Posterior cingulate gyrus (tissue), 11 donors: ENCODE measurements at places on chromosomes 6 and 20.

DNA sequence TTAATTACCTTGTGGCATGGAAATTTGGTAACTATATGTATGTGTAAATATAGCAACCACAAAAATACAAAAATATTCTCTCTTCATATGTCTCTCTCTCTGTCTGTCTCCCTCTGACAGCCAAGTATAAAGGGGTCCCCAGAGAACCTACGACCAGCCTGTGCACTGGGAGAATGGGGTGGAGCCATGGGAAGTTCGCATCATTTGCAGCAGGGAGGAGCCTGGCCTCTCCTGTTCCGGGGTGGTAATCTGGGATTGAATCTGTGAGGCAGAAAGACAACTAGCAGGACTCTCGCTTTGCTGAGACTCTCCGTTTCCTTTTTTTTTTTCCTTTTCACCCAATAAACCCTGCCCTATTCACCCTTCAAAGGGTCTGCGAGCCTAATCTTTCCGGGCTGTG is 1109.1 kb downstream of the HACE1 start:
- DNase-seq, result no peak

GRCh38 chr6:47366335-47366890 is 56.7 kb upstream of the TNFRSF21 start:
- DNase-seq, result no peak

DNA sequence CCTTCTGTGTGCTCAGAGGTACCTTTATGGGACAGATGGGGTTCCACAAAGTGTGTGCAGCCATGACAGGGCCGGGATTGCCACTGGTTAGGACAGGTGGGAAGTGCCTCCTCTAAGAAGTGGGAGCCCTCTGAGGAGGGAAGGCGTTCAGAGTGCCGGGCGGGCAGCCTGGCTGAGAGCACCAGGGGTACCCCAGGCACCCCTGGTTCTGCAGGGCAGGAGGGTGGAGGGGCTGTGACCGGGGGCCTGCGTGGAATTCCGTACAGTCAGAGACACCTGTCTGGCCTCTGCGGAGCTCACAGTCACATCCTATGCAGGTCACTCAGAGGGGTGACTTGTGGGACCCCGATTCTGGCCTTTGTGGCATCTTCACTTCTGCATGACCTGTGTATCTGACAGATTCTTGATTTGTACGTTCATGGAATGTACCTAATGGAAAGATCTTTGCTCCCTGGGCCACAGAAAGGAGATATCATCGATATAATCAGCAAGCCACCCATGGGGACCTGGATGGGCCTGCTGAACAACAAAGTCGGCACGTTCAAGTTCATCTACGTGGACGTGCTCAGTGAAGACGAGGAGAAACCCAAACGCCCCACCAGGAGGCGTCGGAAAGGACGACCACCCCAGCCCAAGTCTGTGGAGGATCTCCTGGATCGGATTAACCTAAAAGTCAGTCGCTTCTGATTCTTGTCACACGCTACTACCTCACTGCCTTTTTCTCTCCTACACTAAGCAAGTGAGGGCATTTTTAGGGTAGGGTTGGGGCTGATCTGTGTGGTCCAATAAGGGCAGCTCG is 190.9 kb downstream of the SASH1 start:
- no peak for DNase-seq

DNA sequence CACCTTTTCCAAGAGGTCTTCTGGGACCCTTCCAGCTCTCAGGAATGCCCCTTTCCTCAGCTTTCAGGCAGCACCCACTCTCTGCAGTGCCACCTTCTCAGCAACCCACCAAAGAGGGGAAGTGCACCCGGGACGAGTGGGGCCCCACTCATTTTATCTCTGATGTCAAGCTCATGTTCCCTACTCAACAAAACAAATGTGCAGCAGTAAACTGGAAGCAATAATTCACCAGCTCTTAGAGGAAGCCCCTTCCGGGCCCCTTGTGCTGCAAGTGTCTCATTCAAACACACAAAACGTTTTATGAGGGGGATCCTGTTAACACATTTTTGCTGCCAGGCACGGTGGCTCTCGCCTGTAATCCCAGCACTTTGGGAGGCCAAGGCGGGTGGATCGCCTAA is 13.6 kb downstream of the GFOD1 start:
- DNase-seq, result no peak

GRCh38 chr20:5181958-5182357 is 55.1 kb downstream of the CDS2 start:
- no peak for DNase-seq

- no peak for DNase-seq
Observed at GRCh38 chr6:112307707-112308106, 39.4 kb upstream of the RFPL4B start.

- no peak for DNase-seq
Observed at GRCh38 chr6:157036245-157036711, 259.1 kb downstream of the ARID1B start.

GRCh38 chr6:137676888-137677287 is 182.7 kb upstream of the OLIG3 start:
- DNase-seq, result no peak

GRCh38 chr6:168404560-168404959 is 36.4 kb upstream of the SMOC2 start:
- no peak for DNase-seq

GRCh38 chr6:123794799-123795198 is 8.9 kb upstream of the NKAIN2 start:
- DNase-seq, result no peak

- DNase-seq, result no peak
Observed at GRCh38 chr20:36523341-36523740, 18.0 kb upstream of the MYL9 start.

DNA sequence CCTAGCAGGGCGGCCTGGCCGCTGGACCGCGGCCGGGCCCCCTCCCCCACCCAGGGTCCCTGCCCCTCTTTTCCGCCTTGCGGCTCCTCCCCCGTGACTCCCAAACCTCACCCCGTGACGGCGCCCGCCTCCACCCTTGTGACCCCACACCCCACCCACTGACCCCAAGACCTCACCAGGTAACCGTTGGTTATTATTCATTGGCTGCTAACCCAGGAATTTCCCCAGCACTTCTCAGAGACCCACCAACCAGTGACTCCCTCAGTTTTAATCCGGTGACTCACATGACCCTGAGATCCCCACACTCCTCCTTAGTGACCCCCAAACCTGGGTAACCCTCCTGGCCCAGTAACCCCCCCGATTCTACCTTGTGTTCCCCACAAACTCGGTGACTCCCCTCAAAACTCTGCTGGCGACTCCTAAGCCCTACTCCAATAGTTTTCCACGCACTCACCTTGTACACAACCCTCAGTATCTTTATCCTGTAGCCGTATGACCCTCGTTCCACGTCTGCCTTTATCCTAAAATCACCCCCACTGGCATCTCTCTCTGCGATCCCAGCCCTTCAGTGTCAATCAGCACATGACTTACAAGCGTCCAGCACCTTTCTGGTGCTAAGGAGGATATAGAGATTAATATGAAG is 534 bp downstream of the ZNF76 start:
- DNase-seq, result peak; percentile 15

DNA sequence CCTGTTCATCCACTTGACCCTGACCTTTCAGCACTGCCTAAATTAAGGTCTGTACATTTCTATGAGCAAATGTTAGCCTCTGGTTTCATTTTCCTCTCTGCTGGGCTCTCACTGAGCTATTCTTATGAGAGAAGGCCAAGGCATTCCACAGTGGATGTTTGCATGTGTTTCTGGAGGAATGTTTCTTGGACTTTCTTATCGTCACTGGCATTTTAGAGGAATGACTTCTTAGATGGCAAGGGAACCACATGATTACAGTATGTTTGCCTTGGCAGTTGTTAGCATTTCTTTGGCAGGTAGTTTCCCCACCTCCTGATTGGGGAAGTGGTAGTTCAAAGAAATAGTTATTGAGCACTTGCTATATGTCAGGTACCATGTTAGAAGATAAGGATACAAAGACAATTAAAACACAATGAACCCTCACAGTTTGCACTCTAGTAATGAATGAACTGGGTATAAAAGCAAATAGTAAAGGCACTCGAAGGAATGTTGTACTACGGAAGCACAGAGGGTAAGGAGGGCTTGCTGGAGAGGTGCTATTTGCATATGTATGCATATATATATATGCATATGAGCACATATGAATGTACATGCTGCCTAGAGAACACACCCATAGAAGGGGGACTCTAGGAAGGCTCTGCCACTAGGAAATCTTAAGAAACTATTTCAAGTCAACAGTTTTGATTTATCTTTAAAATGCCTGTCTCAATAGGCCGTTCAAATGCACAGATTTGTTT is 307.4 kb downstream of the EYA4 start:
- no peak for DNase-seq

DNA sequence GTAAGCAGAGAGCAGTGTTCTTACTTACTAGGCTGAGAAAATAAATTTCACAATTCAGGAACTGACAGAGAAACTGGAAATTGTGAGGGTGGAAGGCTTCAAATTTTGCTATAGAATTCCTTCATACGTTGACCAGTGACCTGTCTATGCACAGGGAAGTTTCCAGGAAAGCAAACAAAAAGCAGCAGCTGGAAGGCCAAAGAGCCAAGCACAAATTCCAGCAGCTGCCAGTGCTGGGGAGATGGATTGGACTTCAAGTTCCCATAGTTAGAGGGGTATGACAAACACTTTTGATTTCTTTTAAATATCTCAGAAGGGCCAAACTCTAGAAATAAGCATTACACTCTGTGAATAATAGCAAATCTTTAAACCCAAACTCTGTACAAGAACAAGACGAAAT is 299.1 kb upstream of the KCNQ5 start:
- DNase-seq, result no peak

- no peak for DNase-seq
Observed at GRCh38 chr20:20875716-20876115, 163.3 kb upstream of the RALGAPA2 start.

DNA sequence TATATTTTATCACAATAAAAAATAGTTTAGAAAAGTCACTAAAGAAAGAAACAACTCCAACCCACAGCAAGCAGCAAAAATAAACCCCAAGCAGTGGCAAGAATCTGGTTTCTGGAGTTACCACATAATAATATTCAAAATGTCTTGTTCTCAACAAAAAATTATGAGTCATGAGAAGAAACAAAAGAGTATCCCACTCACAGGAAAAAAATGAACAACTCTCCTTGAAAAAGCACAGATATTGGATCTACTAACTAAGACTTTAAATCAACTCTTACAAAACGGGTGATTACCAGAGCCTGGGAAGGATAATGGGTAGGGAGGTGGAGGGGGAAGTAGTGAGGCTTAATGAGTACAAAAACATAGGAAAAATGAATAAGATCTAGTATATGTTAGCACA is 425.6 kb downstream of the PLCB1 start:
- DNase-seq, result no peak

DNA sequence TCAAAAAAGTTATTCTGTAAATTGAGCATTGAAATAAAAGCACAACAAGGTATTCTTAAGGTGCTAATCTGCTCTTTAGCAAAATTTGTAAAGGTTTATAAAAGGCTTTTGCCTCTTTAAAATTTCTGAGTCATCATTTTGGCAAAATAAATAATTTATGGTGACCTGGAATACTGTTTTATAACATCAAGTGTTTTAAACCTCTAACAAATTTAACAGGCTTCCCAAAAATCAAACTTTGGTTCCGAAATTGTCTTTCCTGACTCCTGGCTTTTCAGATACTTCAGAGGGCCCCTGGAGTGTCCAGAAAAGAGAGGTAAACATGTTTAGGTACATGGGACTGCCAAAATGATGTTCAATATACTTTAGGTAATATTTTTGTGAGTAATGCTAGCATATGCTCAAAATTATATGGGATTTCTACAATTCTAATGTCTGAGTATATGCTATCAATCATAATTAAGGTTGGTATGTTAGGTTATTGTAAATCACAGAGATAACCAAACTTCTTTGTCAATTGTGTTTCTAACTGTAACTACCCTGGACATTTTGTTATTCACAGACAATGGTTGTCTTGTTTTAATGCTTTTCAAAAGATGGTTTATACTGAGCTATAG is 160.3 kb upstream of the OLIG3 start:
- DNase-seq, result no peak

GRCh38 chr6:34062815-34063214 is 83.1 kb downstream of the GRM4 start:
- DNase-seq, result no peak

DNA sequence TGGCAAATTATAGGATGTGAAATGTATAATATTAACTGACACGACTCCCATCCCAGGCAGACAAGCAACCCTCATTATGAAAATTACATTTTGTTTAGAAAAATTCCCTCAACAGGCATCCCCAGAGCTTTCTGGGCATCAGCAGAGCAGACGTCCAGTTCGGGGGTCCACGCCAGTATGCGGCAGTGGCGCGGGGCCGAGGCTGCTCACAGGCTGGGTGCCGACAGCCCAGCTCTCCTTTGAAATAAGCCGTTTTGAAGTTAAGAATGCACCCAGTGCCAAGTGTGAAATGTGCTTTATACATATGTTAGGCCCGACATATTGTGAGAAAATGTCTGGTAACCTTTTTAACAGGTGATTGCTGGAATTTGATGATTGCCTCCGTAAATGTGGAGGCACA is 50.4 kb downstream of the RPP40 start:
- DNase-seq, result no peak

GRCh38 chr6:22108199-22108598 is 188.6 kb downstream of the PRL start:
- DNase-seq, result no peak

DNA sequence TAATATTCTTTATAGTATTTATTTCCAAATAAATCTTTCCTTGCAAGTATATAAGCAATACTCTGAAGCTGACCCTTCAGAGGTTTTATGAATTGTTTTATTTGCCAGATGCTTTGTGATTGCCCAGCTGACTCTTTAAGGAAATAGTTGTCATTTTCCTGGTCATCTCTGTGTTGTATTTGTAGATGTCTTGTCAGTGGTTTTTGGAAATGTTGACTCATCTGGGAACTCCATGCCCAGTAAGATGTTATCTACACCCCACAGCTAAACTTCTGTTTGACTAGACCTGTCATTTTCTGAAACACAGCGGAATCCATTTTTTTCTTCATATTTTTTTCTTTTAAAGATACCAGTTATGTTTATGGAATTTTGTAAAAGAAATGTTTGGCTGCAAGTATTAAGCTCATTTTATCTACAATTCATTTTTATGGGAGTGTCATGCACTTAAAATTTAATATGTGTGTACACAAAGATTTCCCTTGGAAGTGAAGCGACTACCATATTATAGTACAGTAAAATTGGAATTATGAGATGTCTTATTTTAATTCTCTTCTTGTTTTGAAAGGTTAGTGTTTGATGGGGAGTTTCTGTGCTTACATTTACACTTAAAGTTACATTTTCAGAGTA is 491.0 kb downstream of the NKAIN2 start:
- no peak for DNase-seq

DNA sequence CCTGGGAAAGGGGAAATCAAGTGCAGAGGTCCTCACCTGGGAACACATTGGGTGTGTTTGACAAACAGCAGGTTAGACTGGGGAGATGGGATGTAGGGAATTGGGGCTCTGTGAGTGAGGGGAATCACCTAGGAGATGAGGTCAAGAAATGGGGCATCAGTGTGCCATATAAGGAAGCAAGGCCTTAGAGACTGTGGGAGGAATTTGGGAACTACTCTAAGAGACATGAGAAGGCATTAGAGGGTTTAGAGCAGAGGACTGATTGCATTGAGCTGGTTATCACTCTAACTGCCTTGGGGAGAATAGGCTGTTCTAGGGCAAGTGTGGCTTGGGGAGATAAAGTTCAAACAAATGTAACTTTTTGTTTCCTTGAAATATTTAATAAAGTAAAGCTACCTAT is 189.9 kb downstream of the EYA4 start:
- DNase-seq, result no peak
